ENCODE measurements at places on chromosomes 2 and 18.

- DNase-seq, result no peak
Measured at GRCh38 chr18:28468901-28469300, 292.0 kb upstream of the CDH2 start.

DNA sequence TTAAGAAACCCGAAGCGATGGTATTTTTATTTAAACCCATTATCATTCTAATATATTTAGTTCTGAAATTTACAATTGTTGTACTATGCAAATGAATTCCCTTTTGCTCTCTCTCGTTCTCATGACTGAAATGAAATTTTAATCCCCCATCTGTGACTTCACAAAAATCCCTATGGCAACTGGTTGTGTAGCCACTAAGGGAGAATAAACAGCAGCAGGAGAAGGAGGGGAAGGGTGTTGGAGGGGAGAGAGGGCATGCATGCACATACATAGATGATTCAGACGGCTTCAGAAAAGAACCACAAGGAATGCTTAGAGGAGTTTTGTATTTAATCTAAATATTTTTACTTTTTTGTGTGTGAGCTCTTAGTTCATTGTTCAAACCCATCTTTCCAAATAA lies 36.8 kb downstream of the CPS1 start:
- DNase-seq, result no peak

DNA sequence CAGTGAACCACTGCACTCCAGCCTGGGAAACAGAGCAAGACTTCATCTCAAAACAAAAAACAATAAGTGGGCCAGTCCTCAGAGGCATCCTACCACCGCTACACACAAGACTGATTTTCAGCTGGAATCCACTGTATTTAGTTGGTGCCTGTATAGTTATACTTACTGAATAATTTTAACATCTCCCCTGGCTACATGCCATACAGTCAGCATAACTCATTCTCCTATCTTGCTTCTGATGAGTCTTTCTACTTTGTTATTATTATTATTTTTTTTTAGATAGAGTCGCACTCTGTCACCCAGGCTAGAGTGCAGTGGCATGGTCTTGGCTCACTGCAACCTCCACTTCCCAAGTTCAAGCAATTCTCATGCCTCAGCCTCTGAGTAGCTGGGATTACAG lies 19.9 kb upstream of the CAB39 start:
- DNase-seq, result no peak

DNA sequence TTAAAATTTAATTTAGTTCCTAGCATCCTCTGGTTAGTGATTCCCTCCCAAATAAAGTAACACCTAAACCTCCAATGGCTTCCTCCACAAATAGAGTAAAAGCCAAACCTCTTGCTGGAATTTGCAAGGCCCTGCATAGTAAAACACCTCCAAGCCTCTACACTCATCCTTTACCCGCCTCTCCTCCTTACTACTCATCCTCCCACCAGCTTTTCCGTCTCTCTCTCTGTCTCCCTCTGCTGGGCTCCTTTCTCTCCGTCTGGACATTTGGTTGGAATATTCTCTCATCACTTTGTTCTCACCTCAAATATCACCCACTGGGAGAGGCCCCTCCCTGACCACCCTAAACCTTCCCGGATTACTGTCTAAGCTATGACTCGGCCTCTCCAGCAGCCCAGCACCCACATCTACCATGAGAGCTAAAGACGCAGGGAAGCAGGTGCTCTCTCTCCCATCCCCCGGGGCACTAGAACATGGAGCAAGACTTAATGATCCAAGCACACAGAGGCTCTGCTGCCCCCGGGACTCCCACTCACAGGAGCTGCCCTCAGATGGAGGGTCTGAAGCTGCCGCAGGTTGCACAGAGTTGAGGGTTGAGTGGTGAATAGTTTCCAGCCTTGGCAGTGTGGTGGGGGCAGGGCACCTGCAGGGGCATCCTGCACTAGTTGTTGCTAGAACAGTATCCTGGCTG lies 167.2 kb downstream of the FBXO15 start:
- DNase-seq, result no peak

DNA sequence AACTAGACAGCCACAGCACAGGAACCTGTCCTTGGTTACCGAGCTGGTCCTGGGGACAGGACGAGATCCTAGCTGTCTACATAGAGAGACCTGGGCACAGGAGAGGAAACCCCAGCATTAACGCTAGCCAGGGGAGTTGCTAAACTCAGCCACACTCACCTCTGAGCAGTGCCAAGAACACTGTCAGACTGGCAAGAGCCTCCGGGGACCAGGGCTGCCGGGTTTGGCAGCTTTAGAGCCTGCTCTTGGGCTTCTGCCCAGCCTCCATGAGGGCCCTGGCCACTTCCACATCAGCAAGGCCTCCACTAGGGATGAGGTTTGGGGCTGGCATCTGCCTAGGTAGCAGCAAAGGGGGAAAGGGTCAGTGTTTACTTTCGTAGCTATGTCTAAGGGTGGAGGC lies 6.7 kb downstream of the TMBIM1 start:
- DNase-seq, result no peak

- DNase-seq, result no peak
Measured at GRCh38 chr2:159186462-159186861, 100.0 kb downstream of the WDSUB1 start.

DNA sequence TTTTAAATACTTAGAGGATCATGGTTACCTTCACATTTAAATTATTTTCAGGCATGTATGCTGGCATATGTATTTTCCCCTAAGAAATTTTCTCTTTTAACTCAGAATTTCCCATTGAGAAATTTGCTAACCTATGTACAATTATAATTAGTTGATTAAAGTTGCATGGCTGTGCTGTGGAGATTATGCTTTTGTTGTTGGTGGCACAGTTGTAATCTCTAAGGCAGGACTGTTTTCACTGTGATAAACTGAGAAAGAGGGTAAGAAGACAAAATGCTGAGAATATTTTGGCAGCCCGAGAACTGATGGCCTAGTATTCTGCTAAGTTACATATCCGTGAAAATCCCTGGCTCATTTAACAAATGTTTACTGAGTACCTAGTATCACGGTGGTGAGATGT lies 1.4 kb downstream of the VRK2 start:
- DNase-seq, result peak; percentile 2

DNA sequence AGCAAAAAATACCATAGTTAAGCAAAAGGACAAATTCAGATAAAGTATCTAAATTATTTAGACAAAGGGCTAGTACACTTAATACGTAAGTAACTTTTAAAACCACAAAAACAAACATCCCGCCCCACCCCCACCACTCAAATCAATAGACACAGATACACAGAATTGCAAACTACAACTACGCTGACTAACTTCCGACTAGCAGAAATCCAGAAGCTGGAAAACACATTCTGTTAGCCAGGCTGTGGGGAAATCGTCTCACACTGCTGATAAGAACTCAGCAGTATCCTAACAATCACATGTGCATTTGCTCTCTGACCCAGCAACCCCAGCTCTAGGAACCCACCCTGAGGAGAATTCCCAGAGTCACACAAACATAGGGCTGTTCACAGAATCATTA lies 16.6 kb downstream of the FAM168B start:
- DNase-seq, result no peak

DNA sequence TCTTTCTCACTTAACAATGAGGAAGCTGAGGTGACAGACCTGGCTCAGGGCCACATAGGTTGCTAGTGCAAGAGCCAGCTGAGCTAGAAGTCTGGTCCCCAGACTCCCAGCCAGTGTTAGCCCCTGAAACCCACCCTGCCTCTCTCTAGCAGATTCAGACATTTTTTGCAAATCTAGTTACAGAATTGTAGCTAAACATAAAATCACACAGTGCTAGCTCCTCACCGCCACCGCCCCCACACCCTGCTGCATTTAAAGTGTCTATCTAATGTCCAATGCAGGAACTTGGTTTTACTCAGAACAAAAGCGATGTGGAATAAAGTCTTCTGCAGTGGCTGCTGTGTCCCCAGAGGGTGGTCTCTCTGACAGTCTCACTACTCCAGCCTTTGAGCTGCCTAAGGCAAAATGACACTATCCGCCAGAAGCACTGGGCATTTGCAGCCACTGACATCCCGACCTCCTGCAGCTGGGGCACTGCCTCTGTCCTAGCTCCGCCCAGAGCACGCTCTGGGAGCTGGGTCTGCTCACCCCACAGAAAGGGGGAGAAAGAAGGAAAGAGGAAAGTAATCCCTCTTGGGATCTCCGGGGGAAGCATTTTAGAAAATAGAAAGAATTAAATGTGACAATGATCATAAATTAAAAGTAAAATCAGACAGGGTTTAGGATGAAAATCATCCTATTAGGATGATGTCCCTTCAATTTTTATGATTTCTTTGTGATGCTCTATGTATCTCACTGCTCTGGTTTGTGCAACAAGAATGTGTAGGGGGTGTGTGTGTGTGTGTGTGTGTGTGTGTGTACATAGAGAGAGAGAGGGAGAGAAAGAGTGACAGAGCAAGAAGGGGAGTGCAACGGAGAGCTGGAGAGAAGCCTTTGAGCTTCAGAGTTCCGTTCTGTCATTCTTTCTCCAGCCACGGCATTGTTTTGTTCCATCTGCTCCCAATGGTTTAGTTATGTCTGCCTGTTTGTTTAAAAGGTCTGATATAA lies 50.5 kb upstream of the ST8SIA3 start:
- no peak for DNase-seq

GRCh38 chr18:26549263-26550094 lies 1.1 kb upstream of the KCTD1 start:
- DNase-seq, result peak; percentile 34

- DNase-seq, result no peak
Measured at GRCh38 chr2:55926246-55926645, 2.7 kb upstream of the EFEMP1 start.

- no peak for DNase-seq
Measured at GRCh38 chr2:96687266-96687665, 44.7 kb downstream of the FER1L5 start.

GRCh38 chr18:75677696-75678455 lies 250.4 kb upstream of the SMIM21 start:
- no peak for DNase-seq

- peak; percentile 44 for DNase-seq
Measured at GRCh38 chr2:32951672-32952071, 4.9 kb downstream of the LTBP1 start.

GRCh38 chr2:200845194-200845593 lies 19.3 kb downstream of the CLK1 start:
- no peak for DNase-seq

DNA sequence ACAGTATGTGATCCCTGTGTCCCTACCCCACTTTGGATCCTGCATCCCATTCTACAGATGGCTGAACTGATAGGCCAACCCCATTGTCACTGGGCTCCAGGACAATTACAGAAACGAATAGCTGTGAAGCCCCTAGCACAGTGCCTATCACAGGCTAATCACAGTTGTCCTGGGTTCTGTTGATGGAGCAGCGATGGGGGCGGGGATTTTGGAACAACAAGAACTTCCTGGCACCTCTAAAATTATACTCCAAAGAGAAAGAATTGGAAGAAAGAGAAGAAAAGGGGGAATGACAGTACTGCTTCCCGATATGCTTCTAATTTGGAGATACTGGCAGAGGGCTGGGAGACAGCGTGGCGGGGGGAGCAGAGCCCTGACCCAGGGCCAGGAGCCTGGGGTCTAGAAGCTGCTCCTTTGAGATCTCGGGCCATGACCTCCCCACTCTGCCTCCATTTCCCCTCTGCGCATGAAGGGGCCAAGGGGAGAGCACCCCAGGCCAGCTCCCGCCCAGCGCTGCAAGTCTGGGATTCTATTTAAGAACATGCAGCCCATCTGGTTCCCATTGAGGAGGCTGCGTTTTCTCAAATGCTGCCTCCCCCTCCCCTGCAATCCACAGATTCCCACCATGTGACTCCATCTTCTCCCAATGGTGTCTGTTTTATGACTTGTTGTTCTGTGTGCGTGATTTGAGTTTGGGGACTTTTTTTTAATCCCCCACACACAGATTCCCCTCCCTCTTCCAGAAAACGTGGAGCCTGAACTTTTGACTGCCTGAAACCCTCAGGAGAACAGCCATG lies 202.7 kb downstream of the CYP26B1 start:
- no peak for DNase-seq

- DNase-seq, result no peak
Measured at GRCh38 chr2:88615822-88616221, 11.4 kb downstream of the EIF2AK3 start.

DNA sequence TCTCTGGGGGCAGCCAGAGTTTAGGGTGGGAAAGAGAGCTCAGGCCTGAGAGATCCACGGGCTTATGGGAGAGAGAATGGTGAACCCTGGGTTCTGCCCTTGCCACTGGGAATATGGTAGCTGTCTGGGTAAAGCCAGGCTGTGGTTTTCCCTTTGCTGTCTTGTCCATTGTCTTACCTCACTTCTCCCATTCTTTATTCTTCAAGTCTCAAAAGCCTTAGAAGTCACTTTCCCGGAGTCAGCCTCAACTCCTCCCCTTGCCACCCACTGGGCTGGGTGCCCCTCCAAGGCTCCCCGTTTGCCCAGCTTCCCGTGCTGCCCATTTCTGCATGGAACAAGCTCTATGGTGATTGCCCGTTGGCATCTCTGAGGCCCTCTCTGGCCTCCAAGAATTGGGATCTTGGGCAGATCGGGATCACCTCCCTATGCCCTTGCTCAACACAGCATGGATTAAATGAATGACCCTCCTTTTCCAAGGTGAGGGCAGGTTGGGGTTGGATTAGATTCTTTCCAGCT lies 228.2 kb downstream of the HAUS1 start:
- no peak for DNase-seq

DNA sequence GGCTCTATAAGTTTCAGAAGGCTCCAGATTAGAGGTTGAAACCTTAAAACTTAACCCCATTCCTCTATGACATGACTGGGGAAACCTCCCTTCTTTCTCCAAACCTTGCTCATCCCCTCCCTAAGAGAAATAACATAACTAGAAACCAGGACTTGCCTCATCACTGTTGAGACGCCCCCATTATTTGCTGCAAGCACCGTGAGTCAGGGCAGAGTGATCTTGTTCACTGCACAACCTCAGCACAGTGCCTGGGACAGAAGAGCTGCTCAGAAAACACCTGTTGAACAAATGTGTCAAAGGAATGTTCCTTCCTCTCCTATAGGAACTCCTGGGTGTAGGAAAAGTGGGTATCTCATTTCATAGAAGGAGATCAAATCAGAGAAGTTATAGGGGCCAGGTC lies 132.7 kb upstream of the CTAGE1 start:
- no peak for DNase-seq

GRCh38 chr2:97728091-97728731 lies 14.8 kb downstream of the ZAP70 start:
- DNase-seq, result no peak

GRCh38 chr2:55031505-55031904 lies 18.7 kb downstream of the RTN4 start:
- no peak for DNase-seq

DNA sequence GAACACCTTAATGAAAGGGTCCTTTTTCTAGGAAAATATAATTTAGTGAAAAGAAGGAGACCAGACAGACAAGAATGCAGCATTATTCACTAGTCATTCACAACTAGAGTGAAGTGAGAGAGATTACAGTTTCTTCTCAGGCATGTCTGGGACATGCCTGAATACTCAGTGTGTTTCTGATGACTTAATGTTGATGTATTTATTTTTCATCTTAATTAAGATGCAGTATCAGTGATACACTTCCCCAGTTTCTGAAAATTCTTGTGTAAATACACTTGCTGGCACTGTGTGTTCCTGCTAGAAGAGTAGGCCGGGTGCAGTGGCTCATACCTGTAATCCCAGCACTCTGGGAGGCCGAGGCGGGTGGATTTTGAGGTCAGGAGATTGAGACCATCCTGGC lies 143.6 kb downstream of the MYO3B start:
- DNase-seq, result no peak
